ENCODE measurements at places on chromosomes 5 and 9. TPM values are rescaled to one million over a fixed set of nuclear protein-coding genes. Genes with fewer than 3 reads are reported as not detected.

- no peak for DNase-seq
Observed at GRCh38 chr5:98663521-98663920, 109.9 kb upstream of the RGMB start.

DNA sequence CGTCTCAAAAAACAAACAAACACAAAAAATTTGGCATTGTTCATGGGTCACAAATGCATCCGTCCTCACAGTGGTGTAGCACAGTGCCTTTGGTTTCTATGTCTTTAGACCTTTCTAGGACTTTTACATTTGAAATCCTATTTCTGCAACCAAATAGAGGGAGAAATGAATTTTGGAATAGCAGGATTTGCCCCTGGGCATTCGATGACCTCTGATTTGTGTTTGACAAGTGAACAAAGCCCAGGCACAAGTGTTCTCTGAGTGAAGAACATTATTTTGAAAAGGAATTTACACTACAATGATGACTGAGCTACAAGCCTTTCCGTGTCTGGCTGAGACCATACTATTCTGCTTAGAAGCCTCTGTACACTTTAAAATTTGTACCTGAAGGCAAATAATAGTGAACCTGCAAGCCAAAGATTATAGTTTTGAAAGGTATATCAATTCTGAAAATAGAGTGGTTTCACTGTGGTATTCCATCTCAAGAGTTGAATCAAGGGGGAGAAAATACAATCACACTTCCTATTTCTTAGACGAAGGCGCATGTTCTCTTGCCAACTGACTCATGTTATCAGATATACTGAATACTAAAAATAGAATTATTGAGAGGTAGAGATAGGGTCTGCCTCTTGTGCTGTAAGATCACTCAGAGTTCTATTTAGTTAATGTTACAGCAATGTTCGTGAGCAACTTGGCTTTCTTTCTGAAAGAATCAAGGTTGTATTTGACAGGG lies 297.6 kb downstream of the KDM4C start:
- DNase-seq = no peak

GRCh38 chr9:18189871-18190670 lies 283.9 kb upstream of the ADAMTSL1 start:
- no peak for DNase-seq

GRCh38 chr5:135864503-135865435 lies 30.3 kb downstream of the SLC25A48 start:
- DNase-seq = no peak

DNA sequence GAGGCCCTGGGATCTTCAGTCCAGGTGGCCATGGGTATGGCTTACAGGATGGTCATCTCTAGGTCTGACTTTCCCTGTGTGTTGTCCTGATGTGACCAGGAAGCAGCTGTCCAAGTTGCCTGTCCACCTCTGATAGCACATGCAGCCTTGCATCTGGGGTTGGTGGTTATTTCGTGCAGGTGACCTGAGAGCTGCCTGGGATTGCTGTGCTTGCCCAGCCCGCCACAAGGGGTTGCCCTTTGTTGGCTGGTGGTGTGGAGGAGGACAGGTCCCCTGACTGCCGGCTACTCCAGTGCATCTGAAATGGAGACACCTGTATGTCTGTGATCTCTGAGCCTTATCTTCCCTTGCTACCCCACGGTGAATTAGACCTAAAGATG lies 212.6 kb downstream of the ARHGAP26 start:
- peak; percentile 60 for DNase-seq

GRCh38 chr5:109325456-109325855 lies 84.3 kb downstream of the PJA2 start:
- DNase-seq = no peak

DNA sequence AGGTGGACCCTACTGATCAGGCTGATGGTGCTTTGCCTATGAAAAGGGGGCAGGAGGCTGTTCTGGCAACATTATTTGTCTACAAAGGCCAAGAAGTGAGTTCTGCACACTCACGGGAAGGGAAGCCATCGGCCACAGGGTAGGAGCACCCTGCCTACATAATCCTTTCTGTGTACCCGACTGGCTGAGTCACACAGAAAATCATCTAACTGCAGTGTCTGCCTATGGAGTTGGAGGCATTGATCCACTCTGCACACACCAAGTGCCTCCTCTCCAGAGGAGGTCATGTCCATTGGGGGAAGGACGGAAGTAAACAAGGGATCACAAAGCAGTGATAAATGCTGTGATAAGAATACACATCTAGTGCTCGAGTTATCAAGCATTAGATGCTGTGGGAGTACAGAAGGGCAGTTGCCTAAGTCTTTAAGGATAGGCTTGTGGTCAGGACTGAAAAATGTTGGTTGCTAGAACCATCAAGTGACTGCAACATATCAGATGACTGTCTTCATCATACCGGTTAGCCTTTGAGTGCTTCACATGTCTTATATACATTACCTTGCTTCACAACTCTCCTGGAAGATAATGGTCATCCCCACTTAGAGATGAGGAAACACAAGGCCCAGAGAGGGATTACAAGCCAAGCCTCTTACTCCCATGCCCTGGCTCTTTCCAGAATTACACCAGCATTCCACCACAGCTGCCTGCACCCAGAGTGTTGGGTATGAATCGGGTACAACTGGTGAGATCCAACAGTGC lies 1.3 kb upstream of the SLC2A8 start:
- DNase-seq = no peak

DNA sequence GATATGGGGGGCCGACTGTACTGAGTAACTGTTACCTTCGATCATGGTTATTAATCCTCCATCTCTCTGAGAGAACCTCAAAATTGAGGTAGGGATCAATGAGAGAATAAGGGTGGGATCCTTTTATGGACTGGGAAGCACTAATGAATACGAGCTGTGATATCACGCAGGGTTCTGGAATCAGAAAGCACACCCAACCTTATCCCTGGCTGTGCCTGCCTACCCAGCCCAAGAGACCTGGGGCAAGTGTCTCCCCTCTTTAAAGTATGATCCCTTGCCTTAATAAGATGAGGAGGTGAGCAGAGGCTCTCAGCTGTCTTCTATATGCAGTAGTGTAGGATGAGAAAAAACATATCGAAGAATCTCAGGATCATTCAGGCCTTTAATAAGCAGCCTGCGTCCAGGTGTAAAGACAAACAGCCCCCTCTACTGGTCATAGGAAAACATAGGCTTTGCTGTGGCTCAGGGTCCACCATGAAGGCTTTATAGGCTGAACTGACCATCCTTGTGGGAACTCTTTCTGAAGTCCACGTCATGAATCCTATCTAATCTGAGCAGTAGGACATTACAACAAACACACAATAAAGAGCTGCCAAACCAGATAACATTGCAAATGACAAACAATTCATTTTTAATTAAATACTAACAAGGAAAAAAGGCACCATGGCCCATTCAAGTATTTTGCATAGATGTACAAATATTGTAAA lies 16.8 kb downstream of the NIPAL4 start:
- no peak for DNase-seq

Gene IL7R
- total RNA-seq = 0.25 TPM

Gene GABRA6
- total RNA-seq = not detected

Gene TRIP13
- 34.5 TPM for total RNA-seq

Gene DBH
- total RNA-seq = 0.29 TPM

Gene NPR3
- total RNA-seq = not detected
